Right ventricle myocardium inferior (tissue), 1 donor: ENCODE measurements at places on chromosomes 5 and 9.

- DNase-seq: no peak
These were observed 487.0 kb upstream of the TNC start for GRCh38 chr9:115604831-115605483.

DNA sequence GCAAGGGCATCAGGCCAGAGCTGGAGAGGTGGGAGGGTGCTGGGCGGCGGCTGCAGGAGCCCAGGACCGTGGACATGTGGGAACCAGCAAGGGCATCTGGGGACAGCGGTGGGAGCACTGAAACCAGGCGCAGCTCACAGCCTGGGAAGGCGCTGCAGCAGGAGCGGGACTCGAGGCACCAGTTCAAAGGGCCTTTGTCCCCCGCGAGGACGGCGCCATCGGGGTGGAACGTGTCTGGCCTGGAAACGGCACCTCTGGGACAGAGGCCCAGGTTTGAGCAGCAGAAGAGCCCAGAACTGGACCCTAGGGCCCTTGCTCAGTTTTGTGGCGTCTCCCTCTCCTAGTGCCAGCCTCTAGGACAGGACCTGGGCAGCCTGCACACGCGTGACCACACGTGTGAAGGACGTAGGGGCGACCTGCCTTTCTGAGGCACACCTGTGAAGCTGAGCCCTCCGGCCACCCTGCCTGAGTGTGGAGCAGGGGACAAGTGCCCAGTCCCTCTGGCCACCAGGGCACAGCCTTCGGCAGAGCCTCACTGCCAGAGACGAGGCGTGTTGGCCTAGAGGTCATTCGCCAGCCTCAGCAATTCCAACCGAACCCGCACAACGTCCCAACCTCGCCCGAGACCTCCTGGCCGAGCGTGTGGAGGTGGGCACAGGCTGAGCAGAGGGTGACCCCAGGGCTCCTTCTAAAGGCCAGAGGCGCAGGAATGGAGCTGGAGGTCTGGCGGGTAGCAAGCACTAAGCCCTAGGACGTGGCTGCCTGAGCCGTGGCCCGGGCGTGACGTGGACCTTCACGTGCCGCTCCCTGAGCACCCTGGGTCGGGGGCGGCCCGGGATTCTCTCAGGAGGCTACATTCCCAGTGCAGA lies 2.2 kb upstream of the TMEM210 start:
- DNase-seq: no peak

- no peak for DNase-seq
These were observed 283.7 kb downstream of the TLR4 start for GRCh38 chr9:117987945-117988344.

- DNase-seq: no peak
These were observed 86.9 kb downstream of the CYFIP2 start for GRCh38 chr5:157352756-157353340.

DNA sequence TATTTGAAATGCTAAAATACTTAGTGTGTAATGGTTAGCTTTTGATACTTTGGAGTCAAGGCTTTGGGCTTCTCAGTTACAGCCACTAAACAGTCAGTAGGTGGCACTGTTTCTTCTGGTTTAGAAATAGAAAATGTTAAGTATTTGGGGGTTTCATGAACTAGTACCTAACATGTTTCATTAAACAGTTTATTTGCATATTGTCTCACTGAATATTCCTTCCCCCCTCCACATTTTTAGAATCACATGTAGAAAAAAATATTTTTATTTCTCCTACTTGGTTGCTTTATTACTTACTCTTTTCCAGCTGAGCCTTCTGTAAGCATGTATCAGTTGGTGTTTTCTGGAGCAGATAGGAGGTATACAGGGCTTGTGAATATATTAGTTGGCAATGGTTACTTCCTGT lies 48.0 kb downstream of the IPO11 start:
- DNase-seq: no peak

DNA sequence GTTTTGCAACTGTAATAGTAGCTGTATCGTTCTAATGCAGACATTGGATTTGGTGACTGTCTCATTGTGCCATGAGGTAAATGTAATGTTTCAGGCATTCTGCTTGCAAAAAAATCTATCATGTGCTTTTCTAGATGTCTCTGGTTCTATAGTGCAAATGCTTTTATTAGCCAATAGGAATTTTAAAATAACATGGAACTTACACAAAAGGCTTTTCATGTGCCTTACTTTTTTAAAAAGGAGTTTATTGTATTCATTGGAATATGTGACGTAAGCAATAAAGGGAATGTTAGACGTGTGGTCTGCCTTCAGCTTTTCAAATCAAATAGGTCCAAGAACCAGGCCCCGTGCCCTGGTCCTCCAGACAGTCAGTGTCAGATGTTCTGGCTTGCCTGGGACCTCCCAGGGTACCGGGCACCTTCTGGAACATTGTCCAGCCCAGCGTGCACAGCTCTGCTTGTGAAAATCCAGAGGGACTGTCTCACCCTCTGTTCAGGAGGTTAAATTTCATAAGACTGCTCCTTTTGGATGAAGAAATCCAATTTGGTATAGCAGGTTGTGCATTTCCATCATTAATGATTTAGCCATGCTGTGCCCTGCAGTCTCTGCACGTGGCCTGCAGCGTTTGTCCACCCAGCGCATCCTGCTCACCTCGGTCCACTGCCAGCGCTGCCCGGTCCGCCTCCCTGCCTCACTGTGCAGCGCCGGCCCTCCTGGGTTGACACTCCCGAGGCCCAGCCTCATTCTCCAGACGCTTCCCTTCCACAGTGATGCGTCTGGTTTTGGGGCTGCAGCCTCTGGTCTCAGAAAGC lies 6.6 kb upstream of the AHRR start:
- DNase-seq: no peak

- DNase-seq: no peak
These were observed 545 bp downstream of the DIPK1B start for GRCh38 chr9:136712690-136713544.

- DNase-seq: no peak
These were observed 256.9 kb upstream of the COX7C start for GRCh38 chr5:86360801-86361200.

- DNase-seq: peak; percentile 2
These were observed 935.9 kb upstream of the COX7C start for GRCh38 chr5:85681871-85682270.

GRCh38 chr5:154319736-154320135 lies 126.1 kb upstream of the SAP30L start:
- no peak for DNase-seq

GRCh38 chr5:102313912-102314311 lies 17.8 kb upstream of the SLCO4C1 start:
- no peak for DNase-seq

GRCh38 chr9:93098236-93098946 lies 2.4 kb downstream of the CARD19 start:
- peak; percentile 93 for DNase-seq

DNA sequence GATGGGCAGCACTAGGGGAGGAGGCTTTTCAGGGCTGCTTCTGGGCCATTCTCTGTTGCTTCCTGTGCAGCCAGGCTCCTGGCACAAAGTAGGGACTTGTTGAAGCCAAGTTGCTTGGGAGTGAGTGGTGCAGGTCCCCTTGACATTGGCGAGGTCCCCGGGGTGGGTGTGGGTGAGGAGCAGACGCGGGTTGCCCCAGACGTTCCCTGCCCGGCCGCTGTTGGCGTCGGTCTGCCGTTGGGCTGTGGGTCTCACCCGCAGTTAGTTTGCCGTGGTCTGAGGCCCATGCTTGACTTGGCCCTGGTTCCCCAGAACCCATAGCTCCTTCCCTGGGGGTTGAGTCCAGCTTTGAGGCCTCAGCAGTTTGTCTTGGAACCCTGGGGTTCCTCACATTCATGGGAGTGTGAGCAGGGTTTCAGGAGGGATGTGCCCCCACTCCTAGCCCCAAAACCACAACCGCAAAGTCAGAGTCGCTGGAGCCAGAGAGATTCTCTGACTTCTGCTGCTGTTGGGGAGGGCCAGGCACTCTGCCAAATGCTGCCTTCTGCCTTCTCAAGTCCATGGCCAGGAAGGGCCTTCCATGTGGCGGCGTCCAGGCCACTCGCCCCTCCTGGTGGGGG lies 77.5 kb downstream of the RXRA start:
- peak; percentile 94 for DNase-seq

- no peak for DNase-seq
These were observed 211.0 kb downstream of the PDE4D start for GRCh38 chr5:59682542-59682941.

DNA sequence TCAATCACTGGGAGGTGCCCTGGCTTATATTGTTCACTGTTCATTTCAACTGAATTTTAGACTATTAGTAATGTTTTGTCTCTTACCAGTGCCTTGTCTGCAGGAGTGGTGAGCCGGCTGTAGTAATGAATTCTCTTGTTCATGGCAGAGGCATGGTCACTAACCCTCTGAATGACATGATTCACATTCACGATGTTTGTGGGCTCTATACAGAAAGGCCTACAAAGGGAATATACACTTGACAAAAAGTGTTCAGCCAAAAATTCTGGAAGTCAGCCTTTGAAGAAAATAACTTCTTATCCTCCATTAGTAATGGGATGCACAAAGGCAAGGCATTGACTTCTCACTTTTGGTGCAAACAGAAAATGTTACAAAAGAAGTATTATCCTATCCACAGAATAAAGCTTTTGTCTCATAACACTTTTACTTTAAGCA lies 39.6 kb downstream of the SLC38A9 start:
- DNase-seq: no peak

DNA sequence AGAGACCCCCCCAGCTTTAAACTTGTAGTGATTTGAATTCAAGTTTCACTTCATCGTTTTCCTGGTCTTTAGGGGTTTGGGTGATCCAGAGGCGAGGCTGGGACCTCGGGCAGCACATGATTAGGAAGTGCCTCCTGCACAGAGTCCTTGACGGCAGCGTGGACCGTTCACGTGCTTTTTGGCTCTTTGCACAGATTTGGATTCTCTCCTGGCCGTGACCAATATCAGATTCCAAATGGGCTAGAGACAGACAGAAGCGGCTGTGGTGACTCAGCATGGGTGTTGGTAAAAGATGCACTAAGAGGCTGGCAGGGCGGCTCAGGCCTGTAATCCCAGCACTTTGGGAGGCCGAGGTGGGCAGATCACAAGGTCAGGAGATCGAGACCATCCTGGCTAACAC lies 117.2 kb upstream of the CACNA1B start:
- no peak for DNase-seq
